ENCODE measurements at places on chromosomes 3 and 15.

- no peak for DNase-seq
These were observed 55.9 kb downstream of the ARHGAP31 start for GRCh38 chr3:119350114-119350513.

GRCh38 chr3:106277731-106278130, 408.9 kb upstream of the CBLB start:
- DNase-seq, result no peak

DNA sequence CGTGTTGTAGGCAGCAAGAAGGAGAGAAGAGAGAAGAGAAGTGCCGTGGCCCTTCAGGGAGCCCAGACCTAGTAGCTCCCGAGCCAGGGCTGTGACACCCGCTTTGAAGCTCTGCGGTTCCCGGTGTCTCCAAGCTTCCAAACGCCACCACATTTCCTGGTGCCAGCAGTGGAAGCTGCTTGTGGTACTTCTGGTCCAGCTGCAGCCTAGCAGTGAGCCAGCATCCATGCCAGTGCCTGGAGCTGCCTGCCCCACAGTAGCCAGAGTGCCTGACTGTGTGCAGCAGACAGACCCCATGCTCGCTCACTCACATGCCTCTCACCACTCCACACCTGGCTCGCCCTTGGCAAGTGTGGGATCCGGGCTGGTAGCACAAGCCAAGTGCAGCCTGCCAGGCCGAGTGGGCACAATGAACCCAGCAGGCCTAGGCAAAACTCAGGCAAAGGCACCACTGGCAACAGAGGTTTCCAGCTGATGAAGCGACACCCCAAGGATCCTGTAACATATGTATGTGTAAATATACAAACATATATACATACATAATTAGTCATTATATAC, 85.8 kb downstream of the SERPINI1 start:
- no peak for DNase-seq

GRCh38 chr3:14379843-14380242, 22.6 kb upstream of the SLC6A6 start:
- DNase-seq, result no peak

- DNase-seq, result no peak
These were observed 128.4 kb downstream of the NECTIN3 start for GRCh38 chr3:111200027-111200426.

GRCh38 chr3:61627768-61628185, 66.4 kb downstream of the PTPRG start:
- DNase-seq, result no peak

- DNase-seq, result no peak
These were observed 71.8 kb upstream of the POLG start for GRCh38 chr15:89406218-89406939.

DNA sequence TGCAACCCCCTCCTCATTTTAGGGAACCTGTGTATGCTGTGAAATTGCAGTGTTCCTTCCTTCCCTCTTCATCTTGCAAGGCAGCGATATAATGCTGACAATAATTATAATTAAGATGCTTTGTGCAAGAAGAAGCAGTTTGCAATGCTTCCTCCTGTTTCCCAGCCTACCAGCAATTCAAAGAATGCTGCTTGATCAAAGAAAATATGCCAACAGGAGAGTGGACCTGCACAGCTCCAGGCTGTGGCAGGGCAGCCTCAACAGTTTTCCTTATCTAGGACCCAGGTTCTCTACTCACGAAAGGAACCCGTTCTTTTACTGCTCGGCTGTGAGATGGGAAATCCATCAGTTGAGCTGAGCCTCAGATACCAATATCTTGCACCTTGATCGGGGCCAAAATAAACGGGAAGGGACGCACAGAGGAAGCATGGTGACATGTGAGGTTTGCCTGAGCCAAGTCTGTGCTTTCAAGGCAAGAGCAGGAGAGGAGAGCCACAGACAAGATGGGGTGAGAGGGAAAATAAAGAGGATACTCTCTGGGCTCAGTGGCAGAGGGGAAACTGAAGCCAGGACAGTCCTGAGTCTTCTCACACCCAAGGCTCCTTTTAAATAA, 22.6 kb upstream of the LRTM1 start:
- no peak for DNase-seq

DNA sequence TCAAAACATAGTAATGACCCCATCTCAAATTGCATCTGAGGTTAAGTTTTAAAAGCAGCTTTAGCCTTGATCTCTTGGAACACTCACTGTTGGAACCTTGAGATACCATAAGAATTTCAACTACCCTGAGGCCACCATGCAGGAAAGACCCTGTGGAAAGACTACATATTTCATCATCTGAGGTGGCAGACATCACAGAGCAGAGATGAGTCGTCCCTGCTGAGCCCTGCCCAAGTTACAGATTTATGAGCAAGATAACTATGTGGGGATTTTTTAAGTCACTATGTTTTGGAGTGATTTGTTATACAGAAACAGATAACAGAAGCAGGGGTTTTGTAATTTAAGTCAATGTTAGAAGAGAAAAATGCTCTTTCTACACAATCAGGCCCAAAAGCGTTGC, 168.4 kb downstream of the STAC start:
- no peak for DNase-seq

DNA sequence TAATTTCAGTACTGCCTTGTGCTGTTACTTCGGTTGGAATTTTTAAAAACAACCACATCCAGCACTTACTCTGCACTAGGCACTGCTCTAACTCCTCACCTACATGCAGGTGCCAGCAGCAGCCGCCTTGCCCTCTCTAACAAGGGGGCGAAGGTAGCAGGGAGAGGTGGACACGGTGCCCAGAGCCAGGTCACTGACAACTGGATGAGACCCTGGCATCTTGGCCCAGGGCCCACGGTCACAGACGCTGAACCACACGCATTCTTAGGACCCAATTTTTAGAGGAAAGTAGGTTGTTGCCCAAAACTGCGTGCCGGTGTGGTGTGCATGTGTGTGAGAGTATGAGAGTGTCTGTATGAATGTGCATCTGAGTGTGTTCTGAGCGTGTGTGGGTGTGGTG, 63.4 kb upstream of the GATA2 start:
- DNase-seq, result no peak

DNA sequence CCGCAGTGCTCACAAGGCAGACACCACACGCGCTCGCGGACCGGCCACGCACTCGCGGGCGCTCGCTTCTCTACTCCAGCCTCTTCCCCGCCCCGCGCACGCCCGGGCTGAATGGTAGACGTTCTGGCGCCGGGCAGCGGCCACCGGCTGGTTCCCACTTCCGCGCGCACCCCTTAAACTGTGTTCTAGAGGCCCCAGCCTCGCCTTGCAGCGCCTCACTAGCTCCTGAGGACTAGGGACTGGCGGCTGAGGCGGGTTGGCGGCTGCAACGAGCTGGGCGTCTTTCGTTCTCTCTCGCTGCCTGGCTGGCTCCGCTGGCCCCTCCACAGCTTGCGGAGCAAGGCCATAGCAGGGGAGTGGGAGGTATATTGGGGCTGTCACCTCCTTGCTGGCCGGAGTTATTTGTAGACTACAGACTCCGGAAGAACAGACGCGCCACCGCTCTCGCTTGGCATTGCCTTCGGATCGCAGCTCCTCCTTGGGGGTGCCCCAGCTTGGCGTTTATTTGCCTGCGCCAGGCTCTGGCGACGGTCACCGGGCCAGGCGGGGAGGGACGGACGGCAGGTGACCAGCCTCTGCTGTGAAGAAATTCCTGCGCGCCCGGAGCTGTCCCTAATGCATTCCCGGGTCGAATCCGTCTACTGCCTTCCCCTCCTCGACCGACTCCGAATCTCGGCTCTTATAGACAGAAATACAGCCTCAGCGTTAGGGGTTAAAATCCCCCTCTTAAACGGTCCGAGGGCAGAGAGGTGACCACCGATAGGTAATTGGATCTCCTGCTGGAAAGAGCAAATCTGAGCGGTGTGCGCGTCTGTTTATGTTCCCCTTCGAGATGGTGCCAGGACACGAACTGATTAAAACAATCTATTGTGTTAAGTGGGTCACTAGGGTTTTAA, 1.3 kb downstream of the GREM1 start:
- no peak for DNase-seq

GRCh38 chr3:145145461-145145860, 1015.5 kb downstream of the PLOD2 start:
- DNase-seq, result no peak

- DNase-seq, result no peak
These were observed 92.3 kb downstream of the FRMD5 start for GRCh38 chr15:44102675-44103254.

DNA sequence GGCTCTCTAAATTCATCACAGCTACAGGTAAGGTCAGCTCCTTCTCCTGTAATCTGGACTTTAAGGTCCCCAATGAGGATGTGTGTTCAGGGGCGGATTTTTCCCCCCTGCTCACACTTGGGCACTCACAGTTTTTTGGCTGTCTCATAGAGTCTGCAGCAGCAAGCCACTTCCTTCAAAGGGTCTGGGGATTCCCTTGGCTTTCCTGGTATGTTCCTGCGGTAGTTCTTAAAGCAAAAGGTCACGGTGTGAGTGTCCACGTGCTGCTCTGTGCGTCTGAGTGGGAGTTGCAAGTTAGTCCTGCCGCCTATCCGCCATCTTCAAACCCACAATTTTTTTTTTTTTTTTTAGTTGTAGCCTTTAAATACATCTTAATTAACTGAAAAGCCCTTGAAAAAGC, 15.4 kb upstream of the CFAP20DC start:
- no peak for DNase-seq

DNA sequence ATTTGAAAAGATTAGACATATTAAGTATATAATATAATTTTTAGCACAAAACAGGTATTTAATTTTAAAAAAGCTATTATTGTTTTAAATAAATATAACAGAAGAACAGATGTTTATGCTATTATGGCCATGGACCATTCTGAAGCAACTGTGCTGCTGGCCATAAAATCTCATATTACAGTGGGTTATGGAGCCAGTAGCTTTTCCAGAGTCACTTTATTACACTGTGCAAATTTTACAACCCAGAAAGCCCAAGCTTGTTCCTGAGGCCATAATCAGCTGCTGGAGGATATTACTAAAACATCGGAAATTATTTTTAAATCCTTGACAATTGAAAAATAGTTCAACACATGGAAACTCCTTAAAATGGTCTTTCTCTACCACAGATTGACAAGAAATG, 557.3 kb upstream of the KCNMB2 start:
- DNase-seq, result no peak

GRCh38 chr15:88624971-88625490, 3.9 kb downstream of the AEN start:
- no peak for DNase-seq

DNA sequence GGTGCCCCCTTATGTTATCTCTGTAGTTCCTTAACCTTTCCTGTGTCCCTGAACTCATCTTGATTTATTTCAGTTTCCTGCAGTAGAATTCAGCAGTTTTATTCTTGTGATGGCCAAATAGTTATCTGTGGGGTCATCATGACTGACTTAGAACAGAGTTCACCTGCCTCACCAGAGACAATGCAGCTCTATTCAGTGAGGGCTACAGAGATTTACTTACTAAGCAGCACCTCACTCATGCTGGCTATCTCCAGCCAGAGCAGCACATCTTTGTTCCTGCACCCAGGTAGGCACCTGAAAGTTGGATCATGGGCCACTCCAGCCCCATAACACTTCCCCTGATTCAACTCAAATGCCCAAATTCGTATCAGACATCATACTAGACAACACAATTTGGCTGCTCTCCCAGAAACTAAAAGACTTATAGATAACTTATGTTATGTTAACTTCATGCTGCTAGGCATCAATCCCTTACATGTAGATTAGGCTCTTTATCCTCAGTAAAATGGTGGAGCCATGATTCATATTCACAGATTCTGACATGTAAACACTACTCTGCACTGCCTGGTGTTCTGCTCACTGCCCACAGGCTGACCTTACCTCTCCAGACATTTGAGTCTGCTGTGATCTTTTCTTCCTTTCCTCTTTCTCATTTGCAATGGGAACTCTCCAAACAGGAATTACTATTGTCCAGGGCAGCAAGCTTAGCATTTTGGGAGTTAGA, 9.3 kb upstream of the GOLGB1 start:
- DNase-seq, result no peak

DNA sequence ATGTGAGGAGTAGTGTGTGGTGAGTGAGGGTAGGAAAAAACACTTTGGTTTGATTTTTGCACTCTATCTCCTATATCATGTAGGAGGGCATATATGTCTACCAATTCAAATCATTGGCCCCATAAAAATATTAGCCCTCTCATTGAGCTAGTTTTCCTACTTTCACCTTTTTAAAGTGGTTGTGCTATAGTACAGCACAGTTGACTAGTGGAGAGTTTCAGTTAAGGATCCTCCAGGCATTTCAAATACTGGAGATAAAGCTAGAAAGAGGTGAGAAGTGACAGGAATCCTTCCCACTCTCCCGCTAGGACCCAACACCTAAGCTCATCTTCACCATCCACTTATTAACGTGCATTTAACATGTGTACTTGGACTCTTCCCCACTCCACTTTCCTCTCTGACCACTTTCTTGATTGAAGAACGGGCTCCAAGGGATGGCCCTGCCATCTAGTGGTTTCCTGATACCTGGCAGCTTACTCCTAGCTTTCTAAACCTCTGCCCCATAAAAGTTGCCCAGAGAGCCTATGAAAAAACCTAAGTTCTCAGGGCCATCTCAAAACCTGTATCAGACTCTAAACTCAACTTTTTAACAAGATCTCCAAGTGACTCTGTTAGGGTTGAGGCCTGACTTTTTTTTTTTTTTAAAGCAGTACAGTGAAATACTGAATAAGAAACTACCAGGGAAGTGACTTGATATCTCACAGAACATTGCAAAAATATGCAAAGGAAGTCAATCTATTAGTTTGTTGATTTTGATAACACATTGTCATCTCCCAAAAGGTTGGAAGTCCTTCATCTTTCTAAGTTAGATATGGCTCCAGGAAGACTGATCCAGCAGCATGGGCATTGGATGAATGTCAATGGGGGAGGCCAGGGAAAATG, 17.9 kb downstream of the IL12A start:
- DNase-seq, result peak; percentile 3

- no peak for DNase-seq
These were observed 414.7 kb upstream of the ARRDC4 start for GRCh38 chr15:97545799-97546198.

DNA sequence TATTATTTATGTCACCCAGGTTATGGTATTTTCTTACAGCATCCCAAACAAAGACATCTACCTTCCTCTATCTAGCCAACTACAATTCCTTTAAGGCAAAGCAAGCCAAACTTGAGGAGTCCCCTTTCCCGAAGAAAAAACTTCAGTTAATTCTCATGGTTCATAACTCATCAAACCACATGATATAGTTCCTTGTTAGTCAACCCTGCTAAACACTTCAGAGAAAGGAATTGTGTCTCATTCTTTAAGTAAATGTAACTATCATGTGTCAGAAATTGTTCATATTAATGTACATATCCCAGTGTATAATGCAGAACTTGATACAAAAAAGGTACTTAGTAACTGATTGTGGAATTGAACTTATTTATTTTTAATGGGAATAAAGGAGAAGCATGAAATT, 44.4 kb downstream of the ST3GAL6 start:
- DNase-seq, result no peak

- DNase-seq, result no peak
These were observed 6.0 kb upstream of the B3GNT5 start for GRCh38 chr3:183247011-183247589.

- DNase-seq, result no peak
These were observed 1.9 kb downstream of the IVD start for GRCh38 chr15:40407330-40407990.

DNA sequence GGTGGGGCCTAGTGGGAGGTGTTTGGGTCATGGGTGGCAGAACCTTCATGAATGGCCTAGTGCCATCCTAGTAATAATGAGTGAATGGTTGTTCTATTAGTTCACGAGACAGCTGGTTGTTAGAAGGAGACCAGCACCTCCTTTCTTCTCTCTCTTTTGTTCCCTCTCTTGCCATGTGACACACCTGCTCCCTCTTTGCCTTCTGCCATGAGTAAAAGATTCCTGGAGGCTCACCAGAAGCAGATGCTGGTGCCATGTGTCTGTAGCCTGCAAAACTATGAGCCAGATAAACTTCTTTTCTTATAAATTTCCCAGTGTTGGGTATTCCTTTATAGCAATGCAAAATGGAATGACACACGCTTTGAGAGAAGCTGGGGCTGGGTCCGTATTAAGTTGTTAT, 89.0 kb upstream of the SLC4A7 start:
- no peak for DNase-seq
